ENCODE measurements at places on chromosomes 4 and X.

DNA sequence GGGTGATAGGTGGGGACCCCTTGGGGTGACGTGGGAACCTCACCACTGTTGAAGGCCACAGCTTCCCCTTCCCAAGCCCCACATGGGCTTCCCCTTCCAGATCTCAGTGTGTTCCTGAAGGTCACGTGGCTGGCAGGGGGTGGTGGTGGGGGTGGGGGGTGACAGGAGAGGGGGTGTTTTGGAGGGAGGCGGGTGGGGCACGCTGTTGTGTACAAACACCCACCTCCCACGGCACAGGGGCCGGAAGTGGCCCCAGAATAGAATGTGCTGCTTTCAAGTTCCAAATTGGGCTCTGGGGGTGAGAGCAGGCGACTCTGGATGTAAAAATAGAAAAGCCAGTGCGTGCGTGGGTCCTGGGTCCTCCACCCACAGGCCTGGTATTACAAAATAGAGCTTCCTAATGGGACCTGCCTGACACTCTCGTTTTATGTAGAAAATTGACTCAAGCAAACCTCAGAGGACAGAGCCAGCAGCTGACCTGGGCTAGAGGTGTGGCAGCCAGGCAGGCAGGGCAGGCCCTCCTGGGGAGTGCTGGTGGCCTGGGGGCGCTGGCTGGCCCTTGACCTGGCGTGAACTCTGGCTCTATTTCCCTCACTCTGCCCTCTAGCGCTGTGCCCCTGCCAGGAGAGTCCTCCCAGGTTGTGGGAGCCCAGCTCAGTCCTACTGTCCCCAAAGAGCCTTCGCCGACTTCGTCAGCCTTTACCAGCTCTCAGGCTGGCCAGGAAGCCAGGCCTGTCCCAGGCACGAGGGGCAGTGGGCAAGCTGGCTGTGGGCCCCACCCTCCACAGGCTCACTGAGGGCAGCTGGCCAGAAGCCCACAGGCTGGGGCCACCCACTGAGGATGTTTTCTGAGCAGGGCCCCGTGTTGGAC, 5.4 kb upstream of the SH3BP2 start:
- H3K4me1 ChIP-seq, result peaks cover 9% of the 10 kb centered on the region
- H3K27me3 ChIP-seq, result no peaks in the 10 kb centered on the region
- peak overlapping the region; percentile 43 for H3K27ac ChIP-seq

DNA sequence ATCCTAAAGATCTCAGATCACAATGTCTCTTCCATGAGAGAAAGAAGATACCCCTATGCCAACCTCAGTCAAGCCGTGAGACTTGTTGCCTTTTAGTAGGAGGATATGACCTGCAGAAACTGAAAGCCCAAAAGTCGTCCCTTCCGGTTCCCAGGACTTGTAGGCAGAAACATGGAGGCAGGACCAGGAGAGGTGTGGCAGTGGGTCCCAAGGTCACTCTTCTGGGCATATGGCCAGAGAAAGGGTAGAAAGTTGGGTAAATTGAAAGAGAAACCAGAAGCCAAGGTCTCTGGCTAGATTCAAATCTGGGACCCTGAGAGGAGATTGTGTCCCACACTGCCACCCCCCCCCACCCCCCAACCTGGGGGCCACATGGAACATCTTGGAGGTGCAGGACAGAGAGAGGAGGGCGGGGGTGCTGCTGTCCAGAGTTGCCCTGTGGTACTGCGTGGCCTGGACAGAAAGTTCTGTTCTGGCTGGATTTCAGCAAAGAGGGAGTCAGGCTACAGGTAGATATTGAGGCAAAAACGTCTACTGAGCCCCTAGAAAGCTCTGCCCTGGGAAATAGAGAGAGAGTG, 55.4 kb downstream of the DDX3X start:
- no peak overlapping the region for H3K4me3 ChIP-seq
- H3K27ac ChIP-seq, result no peak overlapping the region
- H3K36me3 ChIP-seq, result no peaks in the 10 kb centered on the region
- no peaks in the 10 kb centered on the region for H3K27me3 ChIP-seq

DNA sequence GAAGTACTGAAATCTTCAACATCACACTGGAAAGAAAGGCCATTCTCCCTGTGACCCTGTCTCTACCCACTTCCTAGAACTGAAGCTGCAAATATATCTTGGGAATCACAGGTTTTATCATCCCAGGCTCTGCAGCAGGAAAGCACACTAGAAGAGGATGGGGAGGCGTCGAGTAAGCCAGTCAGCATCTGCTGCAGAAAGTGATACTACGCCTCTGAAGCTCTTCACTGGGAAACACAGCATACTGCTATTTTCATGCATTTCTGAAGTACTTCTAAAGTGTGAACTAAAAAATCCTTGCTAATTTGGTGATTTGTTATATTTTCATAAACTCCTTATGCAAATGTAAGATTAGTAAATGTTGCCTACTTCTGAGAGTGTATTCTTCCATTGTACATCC, 29.1 kb downstream of the RAB33B start:
- H3K27ac ChIP-seq, result no peak overlapping the region
- H3K36me3 ChIP-seq, result no peaks in the 10 kb centered on the region
- peaks cover 5% of the 10 kb centered on the region for H3K4me1 ChIP-seq
- no peaks in the 10 kb centered on the region for H3K27me3 ChIP-seq
- DNase-seq, result no peak
- no peak overlapping the region for H3K4me3 ChIP-seq

- no peak overlapping the region for H3K4me3 ChIP-seq
- no peaks in the 10 kb centered on the region for H3K36me3 ChIP-seq
- no peaks in the 10 kb centered on the region for H3K4me1 ChIP-seq
- no peak for DNase-seq
These were observed 9.7 kb downstream of the PTCHD1 start for GRCh38 chrX:23344238-23344903.

- H3K36me3 ChIP-seq, result no peaks in the 10 kb centered on the region
- H3K27ac ChIP-seq, result no peak overlapping the region
- no peaks in the 10 kb centered on the region for H3K27me3 ChIP-seq
These were observed 11.7 kb downstream of the MORF4L2 start for GRCh38 chrX:103674531-103675454.

DNA sequence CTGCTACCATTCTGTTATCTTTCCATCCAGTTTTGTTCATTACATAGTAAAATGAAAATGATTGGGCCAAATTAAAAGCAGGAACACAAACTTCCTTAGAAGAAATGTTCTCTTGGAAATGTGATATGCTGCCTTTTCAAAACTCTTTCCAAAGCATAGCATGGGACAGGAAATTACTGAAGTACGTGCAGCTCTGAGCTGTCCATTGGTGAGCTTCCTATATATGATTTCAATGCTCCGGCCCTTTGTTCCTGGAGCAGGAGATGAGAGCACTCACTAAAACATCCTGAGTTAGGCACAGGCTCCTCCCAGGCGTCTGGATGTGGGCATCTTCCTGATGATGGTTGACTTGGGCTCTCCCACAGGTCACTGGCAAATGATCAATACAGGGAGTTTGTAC, 33.0 kb upstream of the ANXA3 start:
- H3K27ac ChIP-seq, result no peak overlapping the region
- no peak overlapping the region for H3K4me3 ChIP-seq

DNA sequence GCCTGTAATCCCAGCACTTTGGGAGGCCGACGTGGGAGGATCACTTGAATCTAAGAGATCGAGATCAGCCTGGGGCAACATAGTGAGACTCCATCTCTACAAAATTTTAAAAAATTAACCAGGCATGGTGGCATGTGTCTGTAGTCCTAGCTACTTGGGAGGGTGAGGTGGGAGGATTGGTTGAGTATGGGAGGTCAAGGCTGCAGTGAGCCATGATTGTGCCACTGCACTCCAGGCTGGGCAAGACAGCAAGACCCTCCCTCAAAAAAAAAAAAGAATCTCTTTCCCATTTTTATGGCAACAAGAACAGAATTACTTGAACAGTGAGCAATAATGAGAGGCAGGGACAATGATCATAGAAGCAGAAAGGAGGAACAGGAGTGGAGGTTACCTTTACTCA, 94.8 kb downstream of the RNF150 start:
- no peak overlapping the region for H3K27ac ChIP-seq
- H3K4me3 ChIP-seq, result no peak overlapping the region
- no peaks in the 10 kb centered on the region for H3K36me3 ChIP-seq
- H3K27me3 ChIP-seq, result no peaks in the 10 kb centered on the region
- DNase-seq, result no peak

DNA sequence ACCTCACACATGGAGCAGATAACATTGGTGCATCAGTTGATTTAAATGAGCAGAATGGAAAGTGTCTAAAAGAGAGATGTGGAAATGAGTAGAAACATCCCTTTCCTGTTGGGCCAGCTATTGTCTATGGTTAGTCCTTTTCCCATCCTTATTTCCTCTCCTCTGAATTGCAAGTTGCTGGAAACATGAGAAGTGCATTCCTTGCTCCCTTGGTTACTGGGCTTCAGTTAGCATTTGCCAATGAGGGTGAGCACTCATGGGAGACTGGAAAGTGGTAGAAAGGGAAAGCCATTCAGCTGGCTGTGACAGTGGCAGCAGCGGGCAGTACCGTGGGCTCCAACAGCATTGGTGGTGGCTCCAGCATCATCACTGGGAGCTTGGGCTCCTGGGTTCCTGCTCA, 96.0 kb upstream of the IGFBP7 start:
- DNase-seq, result no peak
- no peaks in the 10 kb centered on the region for H3K36me3 ChIP-seq
- no peak overlapping the region for H3K4me3 ChIP-seq
- H3K4me1 ChIP-seq, result no peaks in the 10 kb centered on the region
- H3K27me3 ChIP-seq, result no peaks in the 10 kb centered on the region

GRCh38 chr4:18844726-18845125, 823.2 kb upstream of the LCORL start:
- H3K27ac ChIP-seq, result no peak overlapping the region
- H3K27me3 ChIP-seq, result no peaks in the 10 kb centered on the region
- peaks cover 11% of the 10 kb centered on the region for H3K4me1 ChIP-seq

- H3K4me3 ChIP-seq, result no peak overlapping the region
- H3K4me1 ChIP-seq, result no peaks in the 10 kb centered on the region
- no peak overlapping the region for H3K27ac ChIP-seq
- H3K36me3 ChIP-seq, result no peaks in the 10 kb centered on the region
These were observed 16.2 kb downstream of the RBM47 start for GRCh38 chr4:40613456-40613855.

- no peak for DNase-seq
- no peaks in the 10 kb centered on the region for H3K36me3 ChIP-seq
- peaks cover 17% of the 10 kb centered on the region for H3K4me1 ChIP-seq
- peak overlapping the region; percentile 43 for H3K27ac ChIP-seq
- H3K4me3 ChIP-seq, result no peak overlapping the region
- no peaks in the 10 kb centered on the region for H3K27me3 ChIP-seq
These were observed 46.1 kb downstream of the TMEM150C start for GRCh38 chr4:82515705-82516104.

Data from sigmoid colon (tissue), 7 donors.